BJ (cell line): ENCODE measurements at places on chromosomes 12 and 14.

DNA sequence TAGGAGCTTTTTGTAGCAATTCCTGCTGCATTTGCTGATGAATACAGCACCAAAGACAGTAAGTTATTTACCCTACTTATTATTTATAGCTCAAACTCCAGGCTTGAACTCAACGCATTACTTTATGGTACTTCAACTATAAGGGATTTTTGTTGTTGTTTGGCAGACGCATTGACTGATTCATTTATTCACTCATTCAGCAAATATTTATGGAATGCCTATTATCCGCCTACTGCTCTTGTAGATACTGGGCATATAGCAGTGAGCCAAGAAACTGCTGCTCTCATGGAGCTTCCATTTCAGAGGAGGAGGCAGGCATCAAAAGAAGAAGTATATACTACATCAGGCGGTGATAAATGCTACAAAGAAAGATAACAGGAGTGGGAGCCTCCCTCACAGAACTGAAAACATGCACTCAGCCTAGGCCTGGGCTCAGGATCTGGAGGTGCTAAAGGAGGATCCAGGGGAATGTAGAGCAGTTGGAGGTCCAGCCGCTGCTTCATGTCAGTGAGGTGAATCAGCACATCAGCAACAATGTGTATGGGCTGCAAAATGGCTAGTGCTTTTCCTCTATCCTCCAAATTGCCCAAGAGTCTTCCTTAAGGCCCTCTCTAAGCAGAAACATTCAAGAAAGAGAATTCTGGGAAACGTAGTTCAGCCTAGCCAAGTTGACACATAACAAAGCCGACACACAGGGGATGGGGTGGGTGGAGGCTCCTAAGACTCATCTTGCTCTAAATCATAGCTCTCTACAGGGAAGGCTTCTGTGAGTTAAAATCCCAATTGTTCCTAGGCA is 157.5 kb downstream of the NRXN3 start:
- no peak for DNase-seq

- DNase-seq = no peak
Observed at GRCh38 chr12:160858-161257, 53.1 kb downstream of the SLC6A12 start.

DNA sequence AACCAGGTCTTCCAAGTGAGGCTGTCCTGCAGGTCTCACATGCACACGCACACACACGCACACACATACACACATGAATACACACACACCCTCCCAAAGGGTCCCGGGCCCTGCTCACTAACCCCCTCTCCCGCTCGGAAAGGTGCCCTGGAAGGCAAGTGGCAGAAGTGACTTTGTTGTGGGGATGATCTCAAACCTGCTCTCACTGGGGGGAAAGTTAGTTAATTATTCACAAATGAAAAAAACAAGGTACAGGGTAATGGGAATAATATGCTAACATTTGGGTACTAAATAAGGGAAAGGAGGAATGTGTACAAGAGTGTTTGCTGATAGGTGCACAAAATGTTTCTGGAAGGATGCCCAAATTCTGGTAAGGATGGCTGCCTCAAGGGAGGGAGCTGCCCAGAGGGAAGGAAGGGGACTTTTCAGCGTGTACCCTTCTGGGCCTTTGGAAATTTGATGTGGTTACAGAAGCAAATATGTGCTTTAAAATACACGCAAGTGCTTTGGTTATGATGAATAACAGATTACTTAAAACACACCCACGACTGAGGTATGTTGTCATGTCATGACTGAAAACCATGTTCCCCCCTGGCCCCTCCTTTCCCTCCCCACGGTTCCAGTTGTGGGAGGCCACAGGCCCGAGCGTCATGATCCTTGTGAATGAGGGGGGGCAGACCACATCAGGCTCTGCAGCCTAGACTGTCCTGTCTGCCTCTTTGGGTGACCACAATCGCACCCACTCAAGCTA is 43.3 kb upstream of the PLEKHG6 start:
- peak; percentile 55 for DNase-seq

DNA sequence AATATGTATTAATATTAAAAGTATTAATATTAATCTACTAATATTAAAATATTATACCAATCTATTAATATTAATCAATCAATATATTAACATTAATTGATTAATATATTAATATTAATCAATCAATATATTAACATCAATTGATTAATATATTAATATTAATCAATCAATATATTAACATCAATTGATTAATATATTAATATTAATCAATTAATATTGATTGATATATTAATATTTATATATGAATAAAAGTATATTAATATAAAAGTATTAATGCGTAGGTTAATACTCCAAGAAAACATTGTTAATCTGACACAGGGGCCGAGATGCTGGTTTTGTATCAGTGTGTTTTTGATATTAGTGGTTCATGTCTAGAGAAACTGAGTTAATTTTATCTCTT is 1430.1 kb upstream of the SEL1L start:
- no peak for DNase-seq

DNA sequence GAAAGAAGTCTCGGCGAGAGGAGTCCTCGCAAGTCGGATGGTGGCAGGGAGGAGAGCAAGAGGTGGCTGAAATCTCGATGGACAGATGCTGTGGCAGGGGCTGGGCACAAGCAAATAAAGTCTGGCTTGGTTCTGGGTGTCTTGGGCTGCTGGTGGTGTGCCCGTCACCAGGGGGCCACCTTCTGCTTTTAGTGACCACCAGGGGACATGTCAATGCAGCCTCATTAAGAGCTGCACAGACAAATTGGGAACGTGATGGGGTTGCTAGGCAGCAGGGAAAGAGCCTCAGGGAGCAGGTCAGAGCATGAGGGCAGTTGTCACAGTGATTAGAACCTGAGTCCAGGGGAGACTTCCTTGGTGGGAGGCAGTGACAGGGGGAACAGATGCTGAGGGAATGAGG is 44.0 kb downstream of the LRRC74A start:
- DNase-seq = no peak

DNA sequence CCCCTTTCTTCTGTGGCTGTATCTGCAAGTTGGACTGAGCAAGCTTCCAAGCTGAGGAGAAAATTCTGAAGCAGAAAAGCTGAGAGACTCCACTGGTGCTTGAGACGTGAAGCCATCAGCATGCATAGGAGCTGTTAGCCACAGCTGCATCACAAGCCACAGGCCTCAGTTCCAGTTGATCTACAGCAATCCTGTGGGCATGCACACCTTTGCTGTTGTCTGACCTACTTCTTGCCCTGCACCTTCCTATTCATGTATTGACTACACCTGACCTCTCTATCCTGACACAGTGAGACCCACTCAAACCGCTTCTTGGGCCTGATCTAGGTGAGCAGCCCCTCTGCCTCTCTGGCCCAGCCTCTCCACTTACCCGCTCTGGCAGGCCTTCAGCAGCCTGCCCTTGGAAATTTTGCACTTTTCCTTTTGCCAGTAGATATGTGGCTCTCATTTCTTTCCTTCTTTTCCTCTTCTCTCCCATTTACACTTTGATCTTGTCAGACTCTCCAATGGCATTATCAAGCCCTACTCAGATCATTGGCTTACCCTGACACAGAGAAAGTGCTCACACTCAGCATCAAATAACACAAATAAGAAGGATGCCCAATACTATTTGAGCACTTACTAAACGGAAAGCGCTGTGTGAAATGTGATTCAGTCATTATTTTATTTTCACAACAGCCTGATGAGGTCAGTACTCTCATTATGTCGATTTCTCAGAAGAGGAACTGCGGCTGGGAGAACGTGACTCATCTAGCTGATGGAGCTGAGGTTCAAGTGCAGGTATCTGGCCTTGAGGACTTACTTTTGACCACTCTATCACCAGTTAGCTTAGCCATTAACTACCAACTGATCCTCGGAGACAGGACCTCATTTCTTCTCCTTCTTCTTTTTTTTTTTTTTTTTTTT is 21.9 kb upstream of the PTGR2 start:
- no peak for DNase-seq

DNA sequence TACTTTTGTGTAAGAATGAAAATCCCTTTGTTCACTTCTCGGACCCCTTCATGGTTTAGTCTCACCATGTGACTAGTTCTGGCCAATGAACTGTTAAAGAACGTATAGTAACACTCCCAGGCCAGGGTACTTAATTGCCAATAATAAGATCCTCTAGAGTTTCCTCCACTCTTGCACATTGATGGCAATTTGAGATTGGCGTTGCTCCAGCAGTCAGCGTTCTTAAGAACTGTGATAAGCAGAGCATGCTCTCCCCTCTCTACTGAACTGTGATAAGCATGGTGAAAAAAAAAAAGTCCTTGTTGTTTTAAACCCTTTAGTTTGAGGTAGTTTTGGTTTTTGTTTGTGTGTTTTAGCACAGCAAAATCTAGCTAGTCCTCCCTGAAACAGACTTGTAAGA is 854.5 kb downstream of the SLC6A15 start:
- no peak for DNase-seq

DNA sequence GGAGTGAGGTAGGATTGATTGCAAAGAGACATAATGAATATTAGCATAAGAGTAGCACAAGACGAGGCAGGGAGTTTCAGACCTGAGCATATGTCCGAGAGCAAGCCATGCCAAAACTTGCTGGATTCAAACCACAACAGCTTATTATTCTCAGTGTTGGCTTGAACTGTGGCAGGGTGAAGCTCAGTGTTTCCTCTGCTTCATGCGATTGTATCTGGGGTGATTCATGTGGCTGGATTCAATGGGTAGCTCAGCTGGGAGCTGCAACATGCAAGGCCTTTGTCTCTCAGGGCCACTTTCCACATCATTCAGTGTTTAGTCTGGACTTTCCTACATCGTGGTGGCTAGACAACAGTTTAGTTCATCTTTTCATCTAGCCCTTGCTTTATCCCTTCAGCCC is 22.1 kb upstream of the E2F7 start:
- no peak for DNase-seq

DNA sequence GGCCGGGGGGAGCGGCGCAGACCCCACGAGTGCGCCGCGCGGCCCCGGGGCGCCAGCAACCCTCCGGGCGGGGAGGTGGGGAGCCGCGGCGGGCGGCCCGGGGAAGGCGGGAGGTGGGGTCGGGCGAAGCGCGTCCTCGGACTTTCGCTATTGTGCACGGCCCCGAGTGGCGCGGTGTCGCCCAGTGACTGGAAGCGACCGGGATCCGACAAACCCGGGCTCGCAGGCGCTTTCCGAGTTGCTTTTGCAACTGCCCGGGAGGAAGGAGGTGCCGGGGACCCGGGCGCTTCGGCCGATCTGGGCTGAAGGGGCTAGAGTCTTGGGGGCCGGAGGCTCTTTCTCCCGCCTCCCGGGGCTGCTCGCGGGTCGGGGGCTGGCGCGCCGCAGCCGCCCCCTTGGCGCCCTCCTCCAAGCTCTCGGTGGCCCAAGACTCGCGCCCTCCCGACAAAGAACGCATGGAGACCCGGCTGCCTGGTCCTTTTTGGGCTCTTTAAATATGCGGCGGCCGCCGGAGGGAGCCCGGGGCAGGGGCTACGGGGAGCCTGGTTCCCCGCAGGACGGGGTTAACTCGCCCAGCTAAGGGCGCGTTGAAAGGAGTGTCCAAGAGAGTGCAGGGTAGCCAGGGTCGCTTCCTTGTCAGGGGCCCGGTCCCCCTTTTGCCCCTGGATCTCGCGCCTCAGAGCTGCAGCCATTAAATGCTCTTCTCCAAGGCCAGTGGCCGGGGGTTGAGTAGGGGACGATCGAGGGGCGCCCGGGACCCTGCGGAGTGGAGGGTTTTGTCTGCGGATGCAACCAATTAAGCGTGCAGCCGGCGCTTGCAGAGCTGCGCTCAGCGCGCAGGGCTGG is 1.4 kb downstream of the HMGA2 start:
- DNase-seq = no peak

- no peak for DNase-seq
Observed at GRCh38 chr12:55572168-55572567, at the start of gene OR2AP1. TSS of gene OR2AP1 (plus strand) at chr12:55572468. CDS start at chr12:55574415, 1,947 bp downstream.

DNA sequence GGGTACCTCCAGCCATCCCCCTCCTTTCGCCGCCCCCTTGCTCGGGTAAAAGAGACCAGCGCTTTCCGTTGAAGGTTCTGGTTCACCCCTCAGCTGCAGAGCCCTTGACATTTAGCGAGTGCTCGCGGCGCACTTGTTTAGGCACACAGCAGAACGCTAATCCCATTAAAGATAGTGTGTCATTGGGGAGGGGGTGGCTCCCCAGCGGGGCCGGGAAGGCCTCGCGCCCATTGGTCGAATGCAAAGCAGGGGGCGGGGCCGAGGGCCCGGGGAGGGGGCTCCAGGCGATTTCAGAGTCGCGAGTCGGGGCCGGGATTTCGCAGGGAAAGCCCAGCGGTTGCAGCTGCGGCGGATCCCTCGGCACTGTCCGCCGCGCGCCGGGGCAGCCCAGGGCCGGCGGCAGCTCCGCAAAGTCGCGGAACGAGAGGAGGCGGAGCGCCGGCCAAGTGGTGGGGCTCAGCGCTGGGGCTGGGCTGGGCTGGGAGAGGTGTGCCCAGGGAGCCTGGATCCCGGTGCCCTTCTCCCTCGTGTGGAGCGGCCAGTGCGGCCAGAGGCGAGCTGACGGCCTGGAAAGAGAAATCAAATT is 122.9 kb downstream of the TSPAN9 start:
- no peak for DNase-seq

DNA sequence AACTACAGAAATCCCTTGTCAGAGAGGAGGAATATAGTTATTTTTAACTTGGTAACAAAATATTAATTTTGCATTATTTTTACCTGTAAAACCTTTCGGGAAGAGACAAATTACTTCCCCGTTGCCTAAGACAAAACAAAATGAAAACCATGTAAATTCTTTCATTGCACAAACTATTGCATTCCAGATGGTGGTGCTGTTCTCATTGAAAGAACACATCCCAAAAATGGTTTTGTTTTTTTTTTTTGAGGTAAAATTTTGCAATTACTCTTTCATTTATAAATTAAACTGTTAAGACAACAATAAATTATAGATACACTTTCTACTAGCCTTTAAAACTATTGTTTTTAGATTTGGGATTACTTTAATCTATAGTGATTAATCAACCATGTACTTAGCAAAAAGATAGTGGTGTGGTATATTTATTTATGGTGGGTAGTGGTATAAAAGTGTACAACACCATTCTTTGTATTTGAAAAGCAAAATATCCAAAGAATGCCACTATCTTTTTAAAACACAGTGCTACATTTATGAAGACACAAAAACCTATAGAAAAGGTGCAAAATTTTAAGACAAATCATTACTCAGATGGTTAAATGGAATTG is 115.5 kb downstream of the SLC38A1 start:
- no peak for DNase-seq

- DNase-seq = no peak
Observed at GRCh38 chr12:19437996-19438395, 1.3 kb upstream of the AEBP2 start.

DNA sequence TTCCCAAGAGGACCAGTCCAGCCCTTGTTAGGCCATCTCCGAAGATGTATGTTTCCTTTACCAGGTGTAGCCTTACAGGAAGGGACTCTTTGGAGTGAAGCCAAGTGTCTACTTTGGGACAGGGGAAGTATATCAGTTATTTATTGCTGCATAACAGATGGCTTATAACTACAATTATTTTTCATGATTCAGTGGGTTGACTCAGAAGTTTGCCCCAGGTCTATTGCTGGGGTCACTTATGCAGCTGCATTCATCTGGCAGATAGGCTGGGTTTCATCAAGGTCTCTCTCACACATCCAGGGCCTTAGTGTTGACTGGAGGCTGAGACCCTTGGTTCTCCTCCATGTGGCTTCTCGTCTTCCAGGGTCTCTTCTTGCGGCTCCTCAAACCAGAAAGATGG is 170.1 kb downstream of the NRXN3 start:
- no peak for DNase-seq
